Chondrocyte (in vitro differentiated cells): ENCODE measurements at places on chromosomes 4 and X.

DNA sequence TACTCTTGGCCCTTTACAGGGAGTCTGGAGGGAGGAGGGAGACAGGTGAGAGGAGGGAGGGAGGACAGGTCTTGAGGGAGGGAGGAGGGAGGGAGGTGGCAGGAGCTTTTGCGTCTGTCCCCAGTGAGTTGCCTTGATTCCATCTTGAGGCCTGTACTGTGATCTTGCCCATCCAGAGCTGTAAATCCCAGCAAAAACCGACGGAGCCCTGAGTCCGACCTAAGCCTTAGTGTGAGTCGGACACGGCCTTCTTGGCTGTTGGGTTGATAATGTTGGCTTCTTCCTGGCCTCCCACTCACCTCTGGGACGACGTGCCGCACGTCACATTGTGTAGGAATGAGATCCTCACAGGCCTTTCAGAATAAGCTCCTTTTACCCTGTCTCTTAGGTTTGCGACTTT lies 72.5 kb downstream of the RGS12 start:
- DNase-seq, result no peak

DNA sequence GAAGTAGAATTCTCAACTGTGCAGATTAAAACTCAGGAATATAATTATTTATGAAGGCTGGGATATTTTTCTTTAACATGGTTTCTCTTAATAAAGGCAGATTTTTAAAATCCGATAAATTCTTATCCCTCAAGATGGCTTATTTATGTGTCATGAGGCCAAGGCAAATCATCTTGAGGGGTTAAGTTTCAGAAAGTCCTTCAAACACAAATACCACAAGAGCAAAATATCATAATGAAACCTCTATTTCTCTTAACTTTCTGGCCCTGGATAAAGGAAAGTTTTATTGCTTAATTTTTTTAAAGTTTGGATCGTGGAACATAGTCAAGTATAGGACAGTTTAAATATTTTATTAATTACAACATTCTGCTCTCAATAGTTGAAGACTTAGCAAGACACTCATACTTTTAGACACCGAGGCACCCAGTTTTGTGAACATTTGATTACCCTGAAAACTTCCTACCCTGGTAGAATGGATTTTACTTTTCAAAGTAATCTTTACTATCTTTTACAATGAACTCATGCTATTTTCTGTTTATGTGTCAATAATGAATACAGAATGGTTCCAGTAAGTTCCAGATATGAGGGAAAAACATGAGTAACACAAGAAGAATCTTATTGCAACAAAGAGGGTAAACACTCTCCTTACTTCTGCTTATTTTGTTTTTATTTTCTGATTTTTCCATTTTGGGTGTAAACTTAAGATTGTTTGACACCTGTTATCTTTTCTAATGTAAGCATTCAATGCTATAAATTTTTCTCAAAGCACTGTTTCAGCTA lies 200.7 kb upstream of the IL15 start:
- DNase-seq, result no peak

DNA sequence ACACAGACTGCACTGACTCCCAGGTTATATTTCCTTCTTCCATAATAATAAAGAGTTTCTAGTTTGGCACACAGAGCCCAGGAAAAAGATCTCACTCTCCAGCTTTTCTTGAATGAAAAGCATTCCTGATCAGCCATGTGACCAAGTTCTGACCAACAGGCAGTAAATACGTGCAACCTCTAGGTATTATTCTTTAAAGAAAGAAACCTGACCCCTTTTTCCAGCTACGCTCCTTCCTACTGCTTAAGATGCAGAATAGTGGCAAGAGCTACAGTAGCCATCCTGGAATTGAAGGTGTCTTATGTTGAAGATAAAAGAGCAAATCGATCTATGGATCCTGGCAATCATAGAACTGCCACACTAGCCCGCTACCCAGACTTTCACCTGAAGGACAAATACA lies 76.7 kb downstream of the LRBA start:
- no peak for DNase-seq

DNA sequence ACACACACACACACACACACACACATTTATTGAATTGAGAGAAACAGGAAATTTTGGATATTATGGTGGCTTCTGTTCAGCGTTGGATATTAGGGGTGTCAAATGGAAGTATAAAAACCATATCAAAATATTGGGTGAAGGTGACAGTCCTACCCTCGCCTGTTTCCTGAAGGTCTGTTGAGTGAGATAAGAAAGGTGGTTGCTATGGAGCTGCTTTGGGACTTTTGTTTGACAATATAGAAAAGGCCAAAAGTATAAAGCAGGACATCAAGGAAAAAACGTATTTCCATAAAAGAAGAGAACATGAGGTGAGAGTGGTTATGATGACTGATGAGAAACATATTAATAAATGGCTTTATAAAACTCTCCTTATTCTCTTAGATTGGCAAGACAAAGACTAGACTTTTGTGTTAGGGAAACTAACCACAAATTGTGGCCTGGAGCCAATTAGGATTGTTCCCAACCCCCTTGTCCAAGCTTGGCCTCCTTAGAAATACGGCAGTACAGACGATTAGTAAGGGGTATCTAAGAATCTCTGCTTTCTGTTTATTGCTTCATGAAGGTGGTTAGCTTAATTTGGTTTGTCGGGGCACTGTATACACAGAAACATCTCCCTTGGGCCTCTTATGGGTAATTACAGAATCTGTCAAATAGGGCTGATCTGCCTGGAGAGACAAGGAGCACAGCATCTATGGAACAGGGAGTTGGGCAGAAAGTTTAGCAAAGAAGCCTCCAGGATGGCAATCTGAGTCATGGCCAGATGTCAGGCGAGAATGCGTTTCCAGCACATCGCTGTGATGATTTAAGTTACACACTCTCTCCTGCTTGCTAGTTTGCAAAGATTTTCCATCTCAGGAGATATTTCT lies 198.0 kb downstream of the CBR4 start:
- DNase-seq, result no peak

DNA sequence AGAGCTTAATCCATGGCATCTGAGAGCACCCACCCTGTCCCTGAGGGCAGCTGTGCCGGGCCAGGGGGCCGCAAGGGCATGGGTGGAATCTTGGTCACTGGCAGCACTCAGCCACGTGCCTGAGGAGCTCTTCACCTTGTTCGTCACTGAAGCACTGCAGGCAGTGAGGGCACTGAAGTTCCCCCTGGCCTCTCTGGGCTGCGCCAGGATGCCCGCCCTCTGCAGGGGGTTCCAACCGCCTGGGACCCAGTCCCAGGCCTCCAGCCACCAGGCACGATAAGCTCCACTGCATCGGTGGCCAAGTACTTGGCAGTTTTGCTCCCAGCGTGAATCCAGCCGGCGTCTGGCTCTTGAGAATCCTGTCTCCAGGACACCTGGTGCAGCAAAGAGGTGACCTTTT lies 96.4 kb upstream of the MED14 start:
- no peak for DNase-seq

DNA sequence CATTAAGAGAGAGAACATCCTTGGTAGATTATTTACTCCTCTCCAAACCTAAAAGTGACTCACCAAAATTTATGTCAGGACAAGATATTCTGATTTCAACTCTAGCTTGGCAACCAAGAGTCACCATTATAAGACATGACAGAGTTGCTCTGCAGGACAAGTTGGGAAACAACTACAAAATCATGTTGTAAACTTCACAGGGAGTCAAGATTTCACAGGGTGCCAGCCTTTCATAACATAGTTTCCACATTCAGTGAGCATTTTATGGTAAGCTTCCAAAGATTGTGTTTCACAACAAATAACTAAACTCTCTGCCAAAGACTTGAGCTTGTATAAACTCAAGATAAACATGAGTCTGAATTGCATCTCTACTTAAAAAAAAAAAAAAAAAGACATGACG lies 121.0 kb upstream of the DIAPH2 start:
- no peak for DNase-seq

GRCh38 chrX:70592091-70592490 lies 147.5 kb downstream of the DLG3 start:
- DNase-seq, result no peak

- no peak for DNase-seq
Observed at GRCh38 chr4:48254381-48255071, 15.1 kb downstream of the TEC start.

DNA sequence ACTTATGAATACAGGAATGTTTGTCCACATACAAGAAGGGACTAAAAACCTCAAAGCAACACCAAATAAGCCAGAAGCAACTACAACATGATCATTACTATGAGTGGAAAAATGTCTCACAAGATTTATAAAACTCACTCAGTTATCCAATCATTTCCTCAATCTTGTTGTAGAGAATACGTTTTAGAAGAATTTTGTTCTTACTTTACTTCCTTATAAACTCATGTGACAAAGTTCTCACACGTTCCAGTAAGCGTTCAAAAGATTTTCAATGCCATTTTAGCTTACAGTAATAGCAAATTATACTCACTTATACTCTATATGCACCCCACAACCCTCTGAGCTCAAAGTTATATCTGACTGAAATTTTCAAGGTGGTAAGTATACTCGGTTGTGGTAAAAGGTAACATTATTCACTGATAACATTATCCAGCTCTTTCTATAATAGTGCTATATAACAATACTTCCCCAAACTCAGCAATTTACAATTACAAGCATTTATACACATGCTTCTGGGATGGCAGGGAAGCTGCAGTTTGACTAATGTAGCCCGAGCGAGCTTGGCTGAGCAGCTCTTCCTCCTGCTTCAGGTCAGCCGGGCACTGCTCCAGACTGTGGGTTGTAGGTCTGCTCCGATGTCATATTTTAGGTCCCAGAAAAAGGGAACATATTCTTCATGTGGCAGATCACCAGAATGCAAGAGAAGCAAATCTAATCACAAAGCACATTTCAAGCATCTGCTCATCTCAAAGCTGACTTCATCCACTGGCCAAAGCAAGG lies 226.3 kb downstream of the RCHY1 start:
- no peak for DNase-seq

GRCh38 chr4:576245-576821 lies at the start of gene TMEM271:
TSS of gene TMEM271 (minus strand) at chr4:576295. CDS start at chr4:576062, 233 bp downstream.
- no peak for DNase-seq

GRCh38 chr4:98838977-98839618 lies 89.8 kb downstream of the EIF4E start:
- DNase-seq, result no peak

- DNase-seq, result no peak
Observed at GRCh38 chrX:14027511-14028019, 2.1 kb downstream of the GEMIN8 start.

GRCh38 chr4:4985844-4986243 lies 33.4 kb downstream of the CYTL1 start:
- no peak for DNase-seq

DNA sequence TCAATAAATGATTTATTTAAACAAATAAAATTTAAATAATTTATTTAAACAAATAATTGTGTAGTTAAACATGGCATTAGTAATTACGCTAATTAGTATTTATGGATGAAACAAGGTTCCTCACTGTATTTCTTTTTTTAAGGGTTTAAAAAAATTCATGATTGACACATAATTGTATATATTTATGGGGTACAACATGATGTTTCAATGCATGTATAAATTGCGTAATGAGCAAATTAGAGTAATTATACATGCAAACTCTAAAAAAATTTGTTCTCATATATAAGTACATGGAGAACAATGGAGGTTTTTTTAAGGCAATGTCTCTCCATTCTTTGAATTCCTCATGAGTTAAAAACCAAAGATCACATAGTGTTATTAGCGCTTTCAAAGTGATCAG lies 115.7 kb upstream of the KLF3 start:
- DNase-seq, result no peak

DNA sequence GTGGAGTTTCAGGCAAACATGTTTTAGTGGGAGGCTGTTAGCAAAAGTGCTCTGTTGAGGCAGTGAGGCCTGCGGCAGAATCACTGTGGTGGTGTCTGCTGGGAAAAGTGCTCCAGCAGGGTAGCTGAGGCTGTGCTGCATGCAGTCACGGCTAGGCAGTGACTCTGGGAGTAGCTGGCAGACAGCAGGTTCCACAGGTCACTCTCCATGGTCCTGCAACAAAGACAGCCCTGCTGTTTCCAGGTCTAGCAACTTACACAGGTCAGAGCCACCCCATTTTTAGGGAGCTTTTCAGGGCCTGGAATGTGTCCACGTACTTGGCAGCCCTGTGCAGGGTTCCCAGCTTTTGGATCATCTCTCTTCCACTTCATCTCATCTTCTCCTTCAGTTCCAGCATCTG lies 184.3 kb downstream of the NAA11 start:
- DNase-seq, result no peak

DNA sequence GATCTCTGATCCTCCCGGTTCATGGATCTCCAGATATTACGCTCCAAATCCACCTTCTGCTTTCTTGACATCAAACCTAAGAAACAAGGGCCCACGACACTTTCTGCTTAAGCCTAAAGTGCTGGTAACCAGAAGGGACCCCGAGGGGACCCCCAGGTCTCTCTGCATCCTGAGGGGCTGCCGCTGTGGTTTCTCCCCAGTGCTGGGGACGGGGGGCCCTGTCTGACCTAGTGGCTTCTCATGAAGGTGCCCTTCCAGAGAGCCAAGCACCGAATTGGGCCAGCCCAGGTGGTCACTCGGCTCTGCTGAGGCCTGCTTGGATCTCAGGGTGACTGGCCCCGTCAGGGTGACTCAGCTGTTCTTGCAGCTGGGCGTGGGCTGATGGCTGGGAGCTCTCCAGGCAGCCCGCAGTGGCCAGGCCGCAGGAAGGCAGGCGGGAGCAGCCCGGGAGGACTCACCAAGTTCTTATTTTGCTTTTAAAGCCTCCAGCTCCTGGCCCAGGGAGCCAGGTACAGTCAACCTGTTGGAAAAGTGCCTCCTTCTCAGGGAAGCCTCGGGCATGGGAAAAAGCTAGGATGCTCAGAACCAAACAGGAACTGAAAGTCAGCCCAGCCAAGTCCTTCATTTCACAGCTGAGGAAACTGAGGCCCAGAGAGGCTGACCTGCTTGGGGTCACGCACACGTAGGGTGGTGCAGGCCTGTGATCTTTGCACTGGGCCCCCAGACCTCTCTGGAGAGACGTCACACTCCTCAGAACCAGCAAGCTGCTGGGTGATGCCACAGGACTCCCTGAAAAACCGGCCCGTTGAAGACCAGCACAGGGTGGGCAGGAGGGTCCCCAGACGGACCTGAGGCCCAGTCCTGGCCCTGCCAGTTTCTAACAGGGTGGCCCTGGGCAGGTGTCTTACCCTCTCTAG lies 16.7 kb downstream of the BLOC1S4 start:
- DNase-seq, result no peak

DNA sequence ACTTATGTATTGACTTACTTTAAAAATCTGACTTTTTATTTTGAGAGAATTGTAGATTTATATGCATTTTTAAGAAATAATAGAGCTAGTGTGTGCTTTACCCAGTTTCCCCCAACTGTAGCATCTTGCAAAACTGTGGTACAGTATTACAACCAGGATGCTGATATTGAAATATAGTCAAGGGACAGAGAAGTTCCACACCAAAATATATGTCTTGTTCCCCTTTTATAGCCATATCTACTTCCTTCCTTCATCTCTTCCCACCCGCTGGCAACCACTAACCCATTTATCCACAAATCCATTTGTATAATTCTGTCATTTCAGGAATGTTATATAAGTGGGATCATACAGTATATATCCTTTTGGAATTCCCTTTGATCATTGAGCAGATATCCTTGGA lies 16.8 kb downstream of the KDM6A start:
- no peak for DNase-seq

GRCh38 chrX:124348182-124348581 lies 1.8 kb downstream of the SH2D1A start:
- DNase-seq, result no peak
